Fibroblast of upper back skin (primary cell): ENCODE measurements at places on chromosomes 16 and 17.

- no peak for DNase-seq
These were observed 8.9 kb downstream of the ACOX1 start for GRCh38 chr17:75970011-75970523.

DNA sequence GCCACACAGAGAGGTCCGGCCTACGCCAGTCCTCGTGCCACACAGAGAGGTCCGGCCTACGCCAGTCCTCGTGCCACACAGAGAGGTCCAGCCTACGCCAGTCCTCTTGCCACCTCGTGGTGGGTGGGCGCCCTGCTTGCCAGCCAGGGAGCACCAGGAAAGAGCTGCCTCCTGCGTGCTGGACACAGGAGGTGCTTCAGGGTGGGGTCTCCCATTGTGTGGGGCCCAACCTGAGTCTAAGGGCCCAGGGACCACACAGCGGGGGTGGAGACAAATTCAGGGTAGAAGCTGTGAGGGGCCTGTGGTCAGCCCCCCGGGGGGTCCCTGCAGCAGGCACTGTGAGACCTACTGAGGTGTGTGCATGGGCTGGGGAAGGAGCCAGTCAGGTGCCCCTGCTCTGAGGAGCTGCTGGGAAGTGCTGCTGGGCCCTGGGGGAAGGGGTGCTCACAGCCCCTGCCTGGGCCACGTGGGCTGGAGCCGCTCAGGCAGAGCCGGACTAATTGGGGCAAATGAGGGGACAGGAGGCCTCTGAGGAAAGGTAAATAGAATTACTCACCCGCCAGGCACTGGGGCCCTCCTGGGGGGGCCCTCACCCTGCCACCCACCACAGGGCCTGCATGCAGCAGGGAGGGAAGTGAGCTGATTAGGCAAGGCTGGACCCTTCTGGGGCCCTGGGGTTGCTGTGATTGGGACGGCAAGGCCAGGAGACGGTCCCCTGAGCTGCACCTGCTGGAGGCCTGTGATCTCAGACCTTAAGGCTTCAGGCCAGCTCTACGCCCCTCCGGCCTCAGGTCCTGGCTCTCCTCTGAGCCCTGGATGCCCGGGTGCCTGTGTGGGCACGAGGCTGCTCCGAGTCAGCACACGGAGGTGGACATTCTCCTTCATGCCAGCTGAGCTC is 11.0 kb downstream of the GCGR start:
- no peak for DNase-seq

DNA sequence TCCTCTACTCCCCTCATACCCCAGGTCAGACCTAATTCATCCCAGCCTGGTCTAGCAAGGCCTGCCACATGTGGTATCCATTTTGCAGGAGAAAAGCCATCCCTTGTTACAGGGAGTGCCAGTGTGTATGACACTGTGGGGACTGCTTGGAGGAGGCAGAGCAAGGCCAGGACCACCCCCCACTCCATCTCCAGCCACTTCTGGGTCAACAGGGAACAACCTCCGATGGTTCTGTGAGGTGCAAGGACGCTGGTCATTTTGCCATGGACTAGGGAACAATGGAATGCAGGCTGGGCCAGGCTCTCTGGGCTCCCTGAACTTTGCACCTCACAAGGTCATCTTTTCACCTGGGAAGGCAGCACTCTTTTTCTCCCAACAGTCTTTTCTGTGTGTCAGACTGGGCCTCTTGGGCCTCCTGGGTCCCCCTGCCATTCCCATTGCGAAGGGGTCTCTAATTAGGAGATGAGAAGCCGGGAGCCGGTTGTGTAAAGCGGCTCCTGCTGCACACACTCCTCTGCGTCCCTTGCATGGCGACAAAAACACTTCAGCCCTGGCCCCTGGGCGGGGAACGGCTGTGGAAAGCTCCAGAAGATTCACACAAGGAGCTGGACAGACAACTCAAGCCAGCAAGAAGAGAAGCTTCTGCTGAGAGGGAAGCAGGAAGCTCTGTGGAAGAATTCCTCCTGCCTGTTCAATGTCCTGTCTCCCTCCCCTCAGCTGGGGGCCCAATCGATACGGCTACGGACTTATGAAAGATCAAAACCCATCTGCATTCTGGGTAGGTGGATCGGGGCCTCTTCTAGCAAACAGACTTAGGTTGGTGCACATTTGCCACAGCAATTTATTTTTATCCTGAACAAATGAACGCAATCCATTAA is 38.5 kb upstream of the MTSS2 start:
- no peak for DNase-seq

- DNase-seq = no peak
These were observed 100.9 kb upstream of the TNRC6C start for GRCh38 chr17:77857613-77858012.

DNA sequence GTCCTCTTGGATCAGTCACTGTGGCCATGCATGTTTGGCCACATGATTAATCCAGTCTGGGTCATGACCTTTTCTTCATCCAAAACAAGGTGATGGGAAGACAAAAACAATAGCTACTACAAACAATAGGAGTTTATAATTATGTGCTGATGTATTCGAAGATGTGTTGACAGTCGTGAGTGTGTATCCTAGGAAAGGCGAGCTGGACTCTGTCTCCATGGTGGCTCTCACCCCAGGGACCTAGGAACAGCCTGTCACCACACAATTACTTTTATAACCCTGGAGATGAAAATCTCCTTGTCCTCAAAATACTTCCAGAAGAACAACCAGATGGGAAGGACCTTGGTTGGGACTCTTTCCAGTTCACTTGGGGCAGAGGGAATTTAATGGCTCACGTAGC is 9.8 kb upstream of the PLK1 start:
- no peak for DNase-seq

DNA sequence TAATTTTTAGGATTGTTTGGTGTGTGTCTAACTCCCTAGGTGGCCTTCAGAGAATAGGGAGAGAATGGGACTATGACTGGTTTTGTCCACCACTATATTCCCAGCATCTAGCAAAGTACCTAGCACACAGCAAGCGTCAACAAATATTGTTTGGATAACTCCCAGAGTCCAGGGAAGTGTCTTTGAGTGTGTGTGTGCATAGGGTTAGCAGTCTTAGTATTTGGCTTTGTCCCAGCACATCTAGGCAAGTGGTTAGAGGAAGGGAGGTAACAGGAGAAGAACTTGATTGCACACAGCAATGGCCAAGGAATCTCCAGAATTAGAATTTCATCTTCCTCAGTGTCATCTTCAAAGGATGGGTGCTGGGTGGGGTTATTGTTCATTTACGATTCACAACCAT is 385.4 kb upstream of the CDH5 start:
- DNase-seq = no peak

DNA sequence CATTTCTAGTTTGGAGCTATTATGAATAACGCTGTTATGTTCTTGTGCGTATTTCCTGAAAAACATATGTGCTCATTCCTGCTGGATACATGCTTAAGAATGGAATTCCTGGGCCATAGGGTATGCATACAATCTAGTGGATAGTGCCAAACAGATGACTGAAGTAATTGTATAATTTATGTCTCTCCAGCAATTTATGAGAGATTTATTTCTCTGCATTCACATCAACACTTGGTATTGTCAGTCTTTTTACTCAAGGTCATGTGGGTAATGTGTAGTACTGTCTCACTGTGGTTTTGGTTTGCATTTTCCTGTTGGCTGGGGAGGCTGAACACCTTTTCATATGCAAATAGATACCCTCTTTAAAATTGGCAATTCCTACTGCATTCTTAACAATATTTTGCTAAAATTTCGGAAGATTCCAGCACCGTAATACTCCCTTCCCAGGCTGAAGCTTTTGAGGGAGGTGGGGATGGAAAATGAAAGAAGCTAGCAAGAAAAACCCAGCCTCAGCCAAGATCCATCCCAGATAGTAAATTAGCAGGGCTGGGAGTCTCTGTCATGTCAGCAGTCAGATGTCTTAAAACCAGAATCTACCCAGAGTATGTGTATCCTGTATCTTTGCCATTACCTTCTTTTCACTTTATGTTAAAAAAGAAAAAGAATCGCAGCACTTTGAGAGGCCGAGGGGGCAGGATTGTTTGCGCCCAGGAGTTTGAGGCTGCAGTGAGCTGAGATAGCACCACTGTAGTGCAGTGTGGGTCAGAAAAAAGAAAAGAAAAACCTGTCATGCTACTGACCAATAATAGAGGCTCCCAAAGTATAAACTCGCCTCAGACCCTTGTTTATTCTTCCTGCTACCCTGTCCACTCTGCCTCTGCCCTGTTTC is 204.9 kb downstream of the LGALS9B start:
- DNase-seq = peak; percentile 82

GRCh38 chr17:77218902-77219301 is 78.1 kb downstream of the SEC14L1 start:
- no peak for DNase-seq

GRCh38 chr16:22890976-22891375 is 77.0 kb downstream of the HS3ST2 start:
- DNase-seq = no peak

- peak; percentile 85 for DNase-seq
These were observed 45.7 kb downstream of the CMTM4 start for GRCh38 chr16:66650707-66651473.

DNA sequence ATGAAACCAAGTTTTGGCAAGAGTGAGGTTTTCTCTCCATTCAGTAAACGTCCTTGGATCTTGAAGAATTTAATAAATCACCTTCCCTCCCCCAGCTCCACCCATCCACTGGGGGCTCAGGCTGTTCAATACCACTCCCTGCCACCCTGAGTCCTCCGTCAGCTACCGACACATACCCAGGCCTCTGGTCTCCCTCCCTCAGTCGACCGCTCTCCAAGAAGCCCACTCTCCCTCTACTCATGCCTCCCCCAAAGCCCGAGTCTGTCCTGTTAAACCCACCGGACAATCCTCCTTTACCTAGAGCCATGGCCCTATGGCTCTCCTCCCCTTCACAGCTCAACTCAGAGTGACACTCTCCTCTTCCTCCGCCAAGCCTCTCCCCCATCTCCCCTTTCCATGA is 19.7 kb upstream of the SLC4A1 start:
- DNase-seq = no peak

- DNase-seq = no peak
These were observed 71.4 kb downstream of the ZFHX3 start for GRCh38 chr16:72976438-72977064.

GRCh38 chr16:88569614-88569984 is 604 bp upstream of the ZC3H18 start:
- no peak for DNase-seq

DNA sequence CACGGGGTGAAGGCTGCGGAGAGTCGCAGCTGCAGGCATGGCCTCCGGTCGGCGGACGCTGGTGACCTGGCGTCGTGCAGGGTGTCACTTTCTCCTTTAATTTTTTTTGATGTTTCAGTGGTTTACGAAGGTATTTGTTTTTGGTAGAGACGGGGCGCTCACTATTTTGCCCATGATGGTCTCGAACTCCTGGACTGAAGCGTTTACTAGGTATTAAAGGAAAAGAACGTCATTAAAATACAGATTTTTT is 17.1 kb downstream of the ZNF213 start:
- DNase-seq = no peak

GRCh38 chr17:80705988-80706387 is 161.3 kb downstream of the RPTOR start:
- no peak for DNase-seq

- peak; percentile 62 for DNase-seq
These were observed 22.0 kb upstream of the GOT2 start for GRCh38 chr16:58755989-58756649.

DNA sequence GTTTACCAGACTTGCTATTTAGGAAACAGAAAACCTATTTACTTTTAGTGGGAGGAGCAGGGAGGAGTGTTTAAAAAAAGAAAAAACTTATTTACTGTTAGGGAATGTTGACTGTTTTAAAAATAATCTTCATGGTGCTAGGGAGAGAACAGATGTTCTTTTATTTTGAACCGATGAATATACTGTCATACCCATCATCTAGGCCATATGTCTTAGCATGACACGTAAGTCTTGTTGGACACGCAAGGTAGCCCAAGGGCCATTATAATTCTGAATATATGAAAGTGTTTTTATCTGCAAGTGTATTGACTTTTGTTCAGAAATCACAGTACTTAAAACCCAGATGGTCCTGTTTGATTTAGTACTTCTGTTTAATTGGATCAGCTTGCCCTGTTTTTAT is 11.6 kb downstream of the WIPF2 start:
- no peak for DNase-seq

- DNase-seq = no peak
These were observed 11.6 kb upstream of the RMI2 start for GRCh38 chr16:11333702-11334101.

DNA sequence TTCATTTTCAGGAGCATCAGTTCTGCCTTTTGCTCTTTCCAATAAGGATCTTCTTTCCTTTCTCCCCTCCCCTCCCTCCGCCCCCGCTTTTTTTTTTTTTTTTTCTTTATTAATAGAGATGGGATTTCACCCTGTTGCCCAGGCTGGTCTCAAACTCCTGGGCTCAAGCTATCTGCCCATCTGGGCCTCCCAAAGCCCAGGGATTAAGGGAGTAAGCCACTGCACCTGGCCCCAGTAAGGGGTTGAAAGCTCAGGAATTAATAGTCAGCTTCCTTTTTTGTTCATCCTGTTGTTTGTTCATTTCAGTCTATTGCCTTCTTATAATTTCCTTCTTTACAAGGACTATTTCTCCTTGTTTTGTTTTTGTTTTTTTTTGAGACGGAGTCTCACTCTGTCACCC is 7.9 kb upstream of the C17orf58 start:
- no peak for DNase-seq

DNA sequence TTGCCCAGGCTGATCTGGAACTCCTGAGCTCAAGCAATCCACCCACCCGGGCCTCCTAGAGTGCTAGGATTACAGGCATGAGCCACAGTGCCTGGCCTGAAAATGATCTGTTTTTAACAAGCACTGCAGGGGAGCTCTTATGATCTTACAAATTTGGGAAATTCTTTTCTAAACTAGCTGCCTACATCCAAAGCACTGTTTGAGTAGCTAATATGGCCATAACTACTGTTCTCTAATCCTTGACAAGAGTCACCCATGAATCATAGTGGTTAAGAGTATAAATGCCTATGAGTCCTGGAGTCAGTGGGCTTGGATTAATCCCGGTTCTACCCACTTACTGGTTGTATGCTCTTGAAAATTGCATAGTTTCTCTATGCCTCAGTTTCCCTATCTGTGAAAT is 1.4 kb upstream of the CPPED1 start:
- no peak for DNase-seq

DNA sequence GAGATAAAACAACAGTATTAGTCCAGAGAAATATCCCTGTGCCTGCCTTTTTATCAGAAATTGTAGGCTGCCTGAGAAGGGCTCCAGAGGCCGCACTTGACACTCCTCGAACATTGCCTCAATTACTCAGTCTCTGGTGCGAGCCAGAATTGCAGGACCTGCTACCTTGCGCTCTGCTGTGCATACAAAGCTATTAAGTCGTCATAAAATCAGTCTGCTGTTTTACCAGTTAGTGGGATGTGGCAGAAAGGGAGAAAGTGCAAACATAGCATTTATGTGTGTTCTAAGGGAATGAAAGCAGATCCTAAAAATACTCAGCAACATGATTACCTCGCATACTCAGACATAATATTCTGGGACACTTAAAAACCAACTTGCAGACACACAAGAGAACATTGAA is 70.6 kb downstream of the TMC6 start:
- DNase-seq = no peak
